ENCODE measurements at places on chromosomes 16 and 17.

DNA sequence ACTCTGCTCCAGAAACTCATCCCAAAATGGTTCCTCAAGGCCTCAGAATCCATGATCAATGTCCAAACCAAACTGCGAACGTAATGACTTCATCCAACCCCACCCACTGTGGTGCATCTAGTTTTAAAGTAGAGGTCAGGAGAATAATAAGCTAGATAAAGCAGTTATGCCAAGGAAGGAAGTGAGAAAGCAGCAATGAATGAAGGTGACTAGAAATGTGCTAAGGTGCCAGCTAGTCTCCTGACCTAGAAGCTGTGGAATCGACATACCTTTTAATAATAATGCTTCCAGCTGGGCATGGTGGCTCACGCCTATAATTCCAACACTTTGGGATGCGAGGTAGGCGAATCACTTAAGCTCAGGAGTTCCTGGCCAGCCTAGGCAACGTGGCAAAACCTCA lies 99.2 kb downstream of the SMG6 start:
- no peak for DNase-seq

GRCh38 chr16:67329901-67330300 lies 3.3 kb downstream of the LRRC36 start:
- no peak for DNase-seq

DNA sequence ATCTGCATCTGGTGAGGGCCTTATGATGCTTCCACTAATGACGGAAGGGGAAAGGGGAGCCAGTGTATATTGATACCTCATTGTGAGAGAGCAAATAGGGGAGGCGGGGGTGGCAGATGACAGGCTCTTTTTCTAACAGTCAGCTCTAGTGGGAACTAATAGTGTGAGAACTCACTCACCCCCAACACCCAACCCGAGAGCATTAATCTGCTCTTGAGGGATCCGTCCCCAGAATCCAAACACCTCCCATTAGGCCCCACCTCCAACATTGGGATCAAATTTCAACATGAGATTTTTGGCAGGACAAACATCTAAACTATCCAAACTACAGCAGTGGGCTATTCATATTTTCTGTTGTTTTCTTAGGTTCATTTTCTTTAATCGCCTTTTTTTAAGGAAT lies 54.4 kb downstream of the BPTF start:
- no peak for DNase-seq

GRCh38 chr17:55300479-55301290 lies 35.9 kb downstream of the HLF start:
- DNase-seq: no peak

- peak; percentile 49 for DNase-seq
These were observed 6.8 kb downstream of the ZNF267 start for GRCh38 chr16:31880322-31880979.

DNA sequence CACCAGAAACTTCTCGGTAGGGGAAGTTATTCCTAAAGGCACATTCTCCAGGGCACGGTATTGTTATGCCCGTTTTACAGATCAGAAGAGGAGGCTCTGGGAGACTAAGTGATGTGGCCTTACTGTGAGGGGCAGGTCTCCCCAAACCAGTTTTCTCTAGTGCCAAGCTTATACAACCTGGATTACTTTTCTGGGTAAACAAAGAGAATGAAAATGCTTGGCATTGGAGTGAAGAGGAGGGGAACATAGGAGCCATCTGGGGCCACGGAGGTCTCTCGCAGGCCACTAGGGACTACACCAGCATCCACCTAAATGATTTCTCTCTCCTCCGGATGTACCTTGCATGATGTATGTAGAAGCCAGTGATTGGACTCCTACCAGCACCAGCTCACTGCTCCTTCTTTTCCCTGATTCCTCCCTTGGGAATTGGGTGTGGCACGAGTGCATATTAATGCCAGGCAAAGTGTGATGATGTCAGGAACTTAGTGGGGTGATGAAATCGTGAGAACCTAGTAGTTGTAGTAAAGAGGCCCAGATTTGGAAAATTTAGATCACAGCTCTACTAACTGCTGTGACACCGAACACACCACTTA lies 674 bp downstream of the TOM1L1 start:
- DNase-seq: no peak

DNA sequence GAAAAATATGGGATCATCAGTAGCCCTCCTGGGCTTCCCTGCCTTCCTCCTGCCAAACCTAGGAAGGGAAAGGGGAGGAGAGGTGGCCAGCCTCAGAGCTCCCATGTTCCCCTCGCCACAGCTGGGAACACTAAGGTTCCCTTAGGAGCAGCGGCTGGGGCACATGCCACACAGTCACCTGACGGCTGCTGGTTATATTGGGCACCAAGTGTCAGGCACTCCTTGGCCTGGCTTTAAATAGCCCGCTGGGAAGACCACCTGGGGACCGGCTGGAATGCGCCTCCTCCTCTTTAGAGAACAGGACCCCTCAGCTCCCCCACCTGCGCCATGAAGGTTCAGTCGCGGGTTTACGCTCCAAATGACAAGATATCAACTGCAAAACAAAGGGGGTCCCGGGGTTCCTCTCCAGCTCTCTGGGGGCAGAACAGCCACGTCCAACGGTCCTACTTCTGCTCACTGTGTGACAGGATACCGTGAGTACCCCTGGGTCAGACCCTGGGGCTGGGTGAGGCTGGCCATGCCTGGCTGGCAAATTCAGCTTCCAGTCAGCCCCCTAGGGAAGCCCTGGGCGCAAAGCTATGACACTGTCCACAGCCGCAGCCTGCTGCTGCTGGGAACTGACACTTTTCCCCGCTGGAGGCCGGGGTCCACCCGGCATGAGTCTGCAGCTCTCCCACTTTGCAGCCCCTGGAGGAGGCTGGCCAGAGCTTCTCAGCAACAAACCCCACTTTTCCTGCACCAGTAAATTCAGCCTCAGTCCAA lies 3.3 kb downstream of the SMIM5 start:
- DNase-seq: no peak

- DNase-seq: no peak
These were observed 980 bp downstream of the TBC1D10B start for GRCh38 chr16:30369091-30369937.

DNA sequence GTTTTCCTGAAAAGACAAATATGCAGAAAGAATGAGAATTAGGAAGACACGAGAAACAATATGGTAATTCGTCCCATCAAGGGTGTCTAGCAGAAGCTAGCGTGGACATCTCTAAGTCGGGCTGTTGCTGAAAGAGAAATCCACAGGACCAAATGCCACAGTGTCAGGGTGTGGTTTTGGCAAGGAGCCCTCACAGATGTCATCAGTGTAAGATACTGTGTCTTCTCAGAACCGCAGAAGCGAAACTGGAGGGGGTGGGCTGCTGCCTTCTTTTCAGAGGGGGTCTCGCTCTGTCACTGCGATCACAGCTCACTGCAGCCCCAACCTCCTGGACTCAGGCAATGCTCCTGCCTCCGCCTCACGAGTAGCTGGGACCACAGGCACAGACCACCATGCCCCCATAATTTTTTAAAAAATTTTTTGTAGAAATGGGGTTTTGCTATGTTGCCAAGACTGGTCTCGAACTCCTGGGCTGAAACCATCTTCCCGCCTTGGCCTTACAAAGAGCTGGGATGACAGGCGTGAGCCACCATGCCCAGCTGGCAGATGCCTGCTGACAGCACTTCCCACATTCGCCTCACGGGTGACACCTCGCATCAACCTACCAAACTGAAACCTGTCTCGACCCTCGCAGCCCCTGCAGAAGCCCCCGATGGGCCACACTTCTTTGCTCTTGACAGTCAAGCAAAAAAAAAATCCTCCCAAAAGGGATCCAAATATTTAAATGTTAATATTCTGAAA lies 26.2 kb downstream of the TRAP1 start:
- no peak for DNase-seq

- no peak for DNase-seq
These were observed 949.7 kb upstream of the RBFOX1 start for GRCh38 chr16:6382924-6383459.

DNA sequence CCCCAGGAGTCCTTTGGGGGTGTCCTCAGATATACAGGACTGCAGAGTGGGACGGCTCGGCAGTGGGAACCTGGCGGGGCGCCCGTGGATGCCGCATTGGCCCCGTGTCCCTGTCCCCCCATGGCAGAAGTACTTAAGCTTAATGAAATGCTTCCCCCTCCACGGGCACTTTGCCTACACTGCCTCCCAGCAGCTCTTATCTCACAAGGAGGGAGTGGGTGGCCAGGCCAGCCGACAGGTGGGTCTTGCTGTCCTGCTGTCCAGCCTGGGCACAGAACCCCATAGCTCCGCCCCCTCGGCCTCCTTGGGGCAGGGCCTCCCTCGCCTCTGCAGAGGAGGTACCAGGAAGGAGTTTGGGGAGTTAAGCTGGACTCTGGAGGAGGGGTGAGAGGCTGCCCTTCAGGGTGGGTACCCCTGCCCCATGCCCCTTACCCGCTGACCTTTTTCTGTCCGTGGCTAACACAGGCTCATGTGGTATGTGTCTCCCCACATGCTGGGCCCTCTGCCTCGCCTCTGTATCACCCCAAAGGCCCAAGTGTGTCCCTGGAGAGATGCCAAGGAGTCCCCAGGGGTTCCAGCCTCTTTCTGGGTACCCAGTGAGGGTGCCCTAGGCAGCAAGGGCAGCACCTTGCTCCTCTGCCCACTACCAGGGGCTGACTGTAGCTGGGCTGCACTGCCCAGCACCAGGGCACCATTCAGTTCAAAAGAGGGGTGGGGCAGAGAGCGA lies 8.7 kb downstream of the THRA start:
- no peak for DNase-seq

DNA sequence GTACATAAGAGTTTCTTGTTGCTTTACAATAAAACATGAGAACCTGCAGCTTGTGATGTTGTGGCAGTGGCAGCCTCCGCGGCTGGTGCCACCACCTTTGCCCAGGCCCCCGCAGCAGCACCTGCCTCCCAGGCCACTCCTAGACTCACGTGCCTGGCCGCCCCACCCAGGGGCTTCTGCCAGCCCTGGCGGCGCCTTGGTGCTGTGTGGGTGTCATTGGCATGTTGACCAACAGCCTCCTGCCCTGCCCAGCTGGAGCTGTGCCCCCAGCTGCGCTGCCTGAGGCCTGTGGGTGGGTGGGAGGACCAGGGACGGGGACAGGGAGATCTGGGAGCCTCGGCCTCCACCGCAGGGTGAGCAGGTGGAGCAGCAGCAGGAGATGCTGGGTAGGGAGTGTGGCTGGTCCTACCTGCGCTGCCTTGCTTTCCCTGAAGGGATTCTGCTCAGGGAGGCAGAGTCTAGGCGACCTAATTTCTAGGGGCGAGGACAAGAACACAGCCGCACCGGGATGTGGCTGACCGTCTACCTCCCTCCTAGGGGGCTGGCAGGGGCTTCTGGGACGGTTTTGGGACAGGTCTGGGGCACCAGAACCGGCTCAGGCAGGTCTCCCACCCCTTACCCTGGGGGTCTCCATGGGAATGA lies 428 bp upstream of the DNASE1L2 start:
- DNase-seq: no peak

GRCh38 chr17:64441772-64442540 lies 7.0 kb upstream of the MILR1 start:
- peak; percentile 52 for DNase-seq

DNA sequence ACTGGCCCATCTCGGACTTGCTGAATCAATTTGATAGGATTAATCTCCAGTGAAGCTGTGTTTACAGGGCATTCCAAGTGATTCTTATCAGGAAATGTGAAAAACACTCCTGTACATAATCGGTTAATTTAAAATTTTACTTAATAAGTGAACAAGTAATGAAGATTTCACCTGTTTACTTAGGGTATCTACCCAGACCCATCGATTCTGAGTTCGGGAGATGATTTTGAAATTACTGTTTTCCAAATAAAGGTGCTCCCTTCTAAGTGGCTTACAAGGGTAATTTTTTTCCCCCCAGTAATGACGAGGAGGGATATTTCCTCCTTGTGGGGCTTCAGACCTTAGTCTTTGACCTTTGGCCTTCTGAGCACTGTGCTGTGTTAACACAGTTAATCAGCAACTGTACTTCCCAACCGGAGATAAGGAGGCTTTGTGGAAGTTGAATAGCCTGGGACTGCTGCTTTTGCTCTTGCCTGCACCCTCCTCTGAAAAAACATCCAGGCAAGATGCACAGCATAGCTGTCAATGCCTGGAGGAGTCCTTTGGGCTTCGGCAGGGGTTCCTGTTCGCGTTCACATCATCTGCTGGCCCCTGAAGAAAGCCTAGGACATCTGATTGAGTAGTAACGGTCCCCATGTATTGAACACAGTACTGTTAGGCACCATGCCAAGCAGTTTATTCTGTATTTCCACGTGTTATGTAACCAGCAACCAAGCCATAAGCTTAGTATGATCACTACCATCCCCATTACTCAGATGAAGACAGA lies 1.8 kb downstream of the FAHD1 start:
- no peak for DNase-seq
